Fibroblast of skin of back (primary cell): ENCODE measurements at places on chromosomes 16 and 17.

- no peak for DNase-seq
These were observed 10.1 kb upstream of the PRM1 start for GRCh38 chr16:11291091-11291703.

DNA sequence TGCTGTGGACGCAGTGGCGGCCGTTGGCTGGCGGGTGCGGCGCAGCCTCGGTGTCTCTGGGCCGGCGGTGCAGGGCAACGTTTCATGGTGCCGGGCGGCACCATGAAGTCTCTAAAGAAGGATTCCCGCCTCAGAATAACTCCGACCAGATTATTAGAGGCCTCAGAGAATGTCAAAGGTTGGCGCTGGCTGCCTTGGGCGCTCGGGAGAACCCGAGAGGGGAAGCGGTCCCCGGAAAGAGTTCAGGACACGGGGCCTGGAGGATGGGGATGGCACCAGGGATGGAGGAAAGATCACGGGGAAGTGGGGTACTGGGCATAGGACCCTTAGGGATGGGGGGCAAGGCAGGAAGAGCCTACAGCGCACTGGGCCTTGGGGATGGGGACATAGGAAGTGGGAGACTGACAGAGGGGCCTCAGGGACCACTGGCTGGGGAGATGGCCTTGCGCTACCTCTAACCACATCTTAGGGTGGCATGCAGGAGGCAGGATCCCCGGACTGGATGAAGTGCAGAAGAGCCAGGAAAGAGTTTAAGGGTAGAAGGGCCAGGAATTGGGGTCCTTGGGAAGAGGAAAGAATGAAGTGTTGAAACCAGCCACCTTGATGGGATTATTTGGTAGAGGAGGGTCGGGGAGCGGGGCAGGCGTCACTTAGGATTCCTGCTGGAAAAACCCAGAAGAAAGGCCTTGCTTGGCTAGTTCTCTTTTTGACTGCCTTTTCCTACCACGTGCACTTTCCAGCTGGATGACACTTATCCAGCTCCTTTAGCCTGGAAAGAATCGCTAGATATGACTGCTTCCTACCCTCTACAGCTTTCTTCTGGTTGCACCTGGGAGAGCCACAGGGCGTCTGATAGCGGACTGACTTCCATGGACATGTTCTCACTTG, 578 bp downstream of the MYCBPAP start:
- no peak for DNase-seq

DNA sequence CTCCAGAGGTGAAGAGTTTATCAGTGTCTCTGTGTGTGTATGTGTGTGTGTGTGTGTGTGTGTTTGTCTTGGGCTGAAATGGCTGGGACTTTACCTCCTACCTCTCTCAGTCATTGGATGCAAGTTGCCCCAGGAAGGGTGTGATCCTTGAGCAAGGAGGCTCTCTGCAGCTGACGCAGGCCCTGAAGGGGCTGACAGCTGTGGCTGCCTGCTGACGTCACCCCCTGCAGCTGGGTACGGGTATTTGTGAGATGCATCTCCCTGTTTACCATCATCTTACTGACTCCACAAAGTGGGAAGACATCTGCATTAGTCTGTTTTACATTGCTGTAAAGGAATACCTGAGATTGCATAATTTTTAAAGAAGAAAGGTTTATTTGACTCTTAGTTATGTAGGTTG, 631.5 kb upstream of the RBFOX1 start:
- DNase-seq: no peak

GRCh38 chr16:60739737-60740683, 1296.2 kb downstream of the CDH8 start:
- no peak for DNase-seq
